ENCODE measurements at places on chromosomes 2 and 18.

GRCh38 chr2:14577843-14578242 is 54.7 kb upstream of the LRATD1 start:
- no peak for DNase-seq

GRCh38 chr2:44480068-44480467 is 118.3 kb downstream of the CAMKMT start:
- no peak for DNase-seq

DNA sequence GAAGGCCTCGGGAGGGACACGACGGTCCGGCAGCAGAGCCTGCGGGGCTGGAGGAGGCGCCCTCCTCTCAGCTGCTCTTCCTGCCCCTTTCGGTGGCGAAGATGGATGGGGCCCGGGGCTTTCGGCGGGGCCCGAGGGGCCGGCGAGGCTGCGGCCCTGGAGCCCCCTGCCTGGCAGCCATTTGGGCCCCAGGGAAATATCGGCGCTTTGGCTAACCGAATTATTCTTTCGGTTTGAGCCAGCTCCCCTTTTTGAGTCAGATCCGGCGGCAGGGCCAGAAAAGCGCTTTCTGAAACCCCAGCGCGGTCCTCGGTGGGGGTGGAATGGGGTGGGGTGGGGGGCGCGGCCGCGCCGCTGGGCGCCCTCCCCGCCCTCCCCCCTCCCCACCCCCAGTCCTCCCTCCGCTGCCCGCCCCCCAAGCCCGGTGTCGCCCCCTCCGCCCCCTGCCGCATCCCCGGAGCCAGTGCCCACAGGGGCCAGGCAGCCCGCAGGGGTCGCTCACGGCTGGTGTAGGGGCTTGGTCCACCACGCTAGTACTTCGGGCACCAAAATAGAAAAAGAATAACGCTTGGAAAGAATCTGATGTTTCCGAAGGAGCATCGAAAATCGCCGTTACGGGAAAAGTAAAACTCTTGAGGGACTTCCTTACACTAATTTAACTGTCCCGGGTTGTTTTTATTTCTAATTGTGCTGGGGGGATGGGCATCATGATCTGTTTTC is 9.1 kb upstream of the ARID5A start:
- DNase-seq = peak; percentile 39

DNA sequence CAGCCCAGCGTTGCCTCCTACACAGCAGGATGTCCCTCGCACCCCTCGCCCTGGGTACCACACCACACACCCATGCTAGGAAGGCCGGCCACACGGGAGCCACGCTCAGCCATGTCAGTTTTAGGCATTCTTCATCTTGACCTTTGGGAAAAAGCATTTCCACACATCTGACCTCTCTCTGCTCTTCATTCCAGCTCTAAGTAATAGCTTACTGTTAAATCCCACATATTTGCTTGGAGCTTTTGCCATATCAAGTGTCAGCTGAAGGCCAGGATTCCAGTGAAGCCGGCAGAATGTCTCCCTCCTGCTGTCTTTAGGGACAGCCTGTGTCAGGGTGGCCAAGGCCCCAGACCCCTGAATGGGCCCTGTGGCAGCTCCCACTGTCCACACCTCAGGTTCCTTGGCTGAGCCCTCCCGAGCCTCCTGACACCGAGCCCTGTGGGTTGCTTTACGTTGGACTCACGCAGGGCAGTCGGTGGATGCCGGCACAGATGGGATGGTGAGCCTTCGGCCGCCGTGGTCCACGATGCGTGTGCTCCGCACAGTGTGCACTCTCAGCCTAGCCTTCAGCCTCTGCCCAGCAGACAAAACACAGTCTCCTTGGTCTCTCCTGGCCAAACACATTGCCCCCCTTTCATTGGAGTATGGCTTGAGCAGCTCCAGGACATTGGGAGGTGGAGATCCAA is 202.0 kb downstream of the SEPTIN10 start:
- no peak for DNase-seq

DNA sequence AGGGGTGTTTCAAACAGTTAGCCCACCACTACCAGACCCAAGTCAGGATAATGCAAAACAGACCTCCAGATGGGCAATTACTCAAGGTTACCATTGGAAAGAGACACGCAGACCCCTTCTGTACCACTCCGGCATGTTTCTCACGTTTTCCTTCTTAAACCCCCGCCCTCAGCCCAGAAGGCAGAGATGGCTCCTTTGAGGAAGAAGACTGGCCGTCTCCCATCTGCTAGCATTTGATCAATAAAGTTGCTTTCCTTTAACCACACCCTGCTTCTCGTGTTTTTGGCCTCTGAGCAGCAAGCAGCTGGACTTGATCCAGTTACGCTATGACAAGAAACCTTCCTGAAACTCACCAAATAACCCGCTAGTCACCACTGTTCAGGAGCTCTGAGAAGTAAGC is 1012.4 kb upstream of the GYPC start:
- no peak for DNase-seq

GRCh38 chr2:139170406-139170805 is 390.2 kb upstream of the NXPH2 start:
- no peak for DNase-seq

GRCh38 chr2:207766697-207767460 is 2.8 kb downstream of the FZD5 start:
- no peak for DNase-seq

DNA sequence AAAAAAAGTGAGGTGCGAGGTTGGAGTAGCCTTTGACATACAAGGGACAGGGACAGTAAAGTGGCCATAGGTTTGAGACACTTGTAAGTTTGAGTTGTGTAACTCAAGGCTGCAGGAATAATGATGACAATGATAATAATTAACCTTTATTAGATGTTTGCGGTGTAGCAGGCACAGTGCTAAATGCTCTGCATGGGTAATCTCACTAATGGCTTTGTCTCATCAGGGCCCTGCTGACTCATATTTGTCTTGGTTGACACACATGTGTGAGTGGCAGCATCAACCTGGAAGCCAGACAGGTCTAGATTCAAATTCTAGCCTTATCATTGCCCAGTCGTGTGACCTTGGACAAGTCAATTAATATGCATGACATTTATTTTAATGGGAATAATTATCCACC is 126.2 kb downstream of the FSHR start:
- DNase-seq = no peak

- DNase-seq = no peak
Observed at GRCh38 chr2:156448766-156449165, 12.6 kb downstream of the GPD2 start.

Data from stimulated activated CD4-positive, alpha-beta T cell treated with anti-CD3 and anti-CD28 coated beads, TNF-alpha, amount 100 ng/mL, for 4 hours (primary cell).